Activated naive CD8-positive, alpha-beta T cell treated with anti-CD3 and anti-CD28 coated beads, Interleukin-2, amount 50 U/mL, for 24 hours (primary cell): ENCODE measurements at places on chromosomes 5 and 9.

DNA sequence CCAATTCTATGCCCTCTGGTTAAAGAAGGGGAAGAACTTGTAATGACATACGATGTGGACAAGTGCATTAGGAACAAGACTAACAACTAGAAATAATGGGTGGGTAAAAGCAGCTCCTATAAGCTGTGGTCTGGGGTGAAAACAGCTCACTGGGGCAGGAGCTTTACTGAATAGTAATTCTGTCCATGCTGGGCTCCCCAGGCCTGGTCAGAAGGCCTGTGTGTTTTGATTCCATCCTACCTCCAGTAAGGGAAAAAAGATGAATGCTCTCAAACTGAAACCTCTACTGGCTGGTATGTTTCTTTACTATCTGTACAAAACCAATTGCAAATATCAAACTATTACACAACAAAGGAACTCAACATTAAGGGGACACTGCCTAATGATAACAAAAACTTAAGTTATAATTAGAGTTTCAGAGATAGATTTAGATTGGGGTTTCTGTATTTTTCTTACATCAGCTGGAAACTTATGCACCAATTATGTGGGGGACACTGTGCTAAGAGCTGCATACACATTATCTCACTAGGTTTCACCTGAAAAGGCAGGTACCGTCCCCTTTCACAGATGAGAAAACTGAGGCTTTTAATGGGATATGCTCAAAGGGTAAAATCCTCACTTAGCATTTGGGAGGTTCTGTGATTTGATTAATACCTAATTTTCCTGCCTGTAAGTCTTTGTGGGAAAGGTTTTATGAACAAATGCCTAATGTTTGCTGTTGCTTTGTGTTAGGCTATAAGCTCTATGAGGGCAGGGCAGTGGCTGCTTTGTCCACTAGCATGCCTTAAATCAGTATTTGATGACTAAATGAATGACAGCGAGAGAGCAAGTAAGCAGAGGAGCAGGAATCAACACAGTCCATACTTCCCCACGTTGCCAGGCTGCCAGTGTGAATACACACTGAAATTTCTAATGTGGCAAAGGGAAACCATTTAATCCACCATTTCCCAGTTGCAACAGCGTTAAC is 53.6 kb downstream of the ELL2 start:
- DNase-seq = no peak

GRCh38 chr5:178751286-178751685 is 20.8 kb upstream of the ZNF354A start:
- DNase-seq = no peak

GRCh38 chr5:137040024-137040423 is 459.1 kb downstream of the SPOCK1 start:
- no peak for DNase-seq

DNA sequence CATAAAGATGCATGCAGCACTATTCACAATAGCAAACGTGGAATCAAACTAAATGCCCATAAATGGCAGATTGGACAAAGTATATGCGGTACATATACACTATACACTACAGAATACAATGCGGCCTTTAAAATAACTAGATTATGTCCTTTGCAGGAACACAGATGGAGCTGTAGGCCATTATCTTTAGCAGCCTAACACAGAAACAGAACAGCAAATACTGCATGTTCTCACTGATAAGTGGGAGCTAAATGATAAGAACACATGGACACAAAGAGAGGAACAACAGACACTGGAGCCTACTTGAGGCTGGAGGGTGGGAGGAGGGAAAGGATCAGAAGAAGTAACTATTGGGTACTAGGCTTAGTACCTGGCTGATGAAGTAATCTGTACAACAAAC is 758.2 kb downstream of the TLE1 start:
- DNase-seq = no peak

- DNase-seq = peak; percentile 22
These were observed 54.9 kb downstream of the NDST1 start for GRCh38 chr5:150562832-150563231.

DNA sequence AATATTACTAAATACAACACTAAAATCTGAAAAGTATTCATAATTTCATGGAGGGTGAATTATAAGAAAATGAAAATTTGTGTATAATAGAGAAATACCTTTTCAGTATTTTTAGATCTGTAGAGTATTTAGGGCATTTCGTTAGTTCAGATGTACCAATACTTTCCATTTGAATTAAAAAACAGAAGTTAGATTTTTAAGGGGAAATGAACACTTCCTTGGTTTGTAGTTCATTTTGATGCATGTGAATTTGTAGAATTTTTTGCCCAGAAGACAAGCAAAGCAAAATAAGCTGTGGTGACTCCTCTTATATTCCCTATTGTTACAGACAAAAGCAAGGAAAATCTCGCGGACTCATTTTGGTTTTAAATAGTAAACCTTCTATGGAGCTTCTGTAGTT is 209.0 kb upstream of the RPS23 start:
- DNase-seq = no peak

DNA sequence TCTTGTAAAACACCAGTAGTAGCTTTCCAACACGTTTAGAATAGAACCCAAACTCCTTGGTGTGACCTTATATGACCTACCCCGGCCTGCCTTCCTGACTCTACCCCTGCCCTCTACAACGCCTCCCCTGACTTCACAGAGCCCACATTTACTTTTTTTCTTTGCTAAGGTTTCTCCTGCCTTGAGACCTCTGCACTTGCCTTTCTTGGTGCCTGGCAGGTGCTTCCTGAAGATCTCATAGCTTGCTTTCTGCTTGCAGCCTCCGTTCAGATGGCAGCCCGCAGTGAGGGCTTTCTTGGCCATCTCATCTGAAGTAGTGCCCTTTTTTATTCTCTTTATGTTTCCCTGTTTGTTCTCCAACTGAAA is 24.3 kb downstream of the NUP214 start:
- DNase-seq = no peak

- no peak for DNase-seq
These were observed 35.2 kb downstream of the ZNF366 start for GRCh38 chr5:72472031-72472430.

DNA sequence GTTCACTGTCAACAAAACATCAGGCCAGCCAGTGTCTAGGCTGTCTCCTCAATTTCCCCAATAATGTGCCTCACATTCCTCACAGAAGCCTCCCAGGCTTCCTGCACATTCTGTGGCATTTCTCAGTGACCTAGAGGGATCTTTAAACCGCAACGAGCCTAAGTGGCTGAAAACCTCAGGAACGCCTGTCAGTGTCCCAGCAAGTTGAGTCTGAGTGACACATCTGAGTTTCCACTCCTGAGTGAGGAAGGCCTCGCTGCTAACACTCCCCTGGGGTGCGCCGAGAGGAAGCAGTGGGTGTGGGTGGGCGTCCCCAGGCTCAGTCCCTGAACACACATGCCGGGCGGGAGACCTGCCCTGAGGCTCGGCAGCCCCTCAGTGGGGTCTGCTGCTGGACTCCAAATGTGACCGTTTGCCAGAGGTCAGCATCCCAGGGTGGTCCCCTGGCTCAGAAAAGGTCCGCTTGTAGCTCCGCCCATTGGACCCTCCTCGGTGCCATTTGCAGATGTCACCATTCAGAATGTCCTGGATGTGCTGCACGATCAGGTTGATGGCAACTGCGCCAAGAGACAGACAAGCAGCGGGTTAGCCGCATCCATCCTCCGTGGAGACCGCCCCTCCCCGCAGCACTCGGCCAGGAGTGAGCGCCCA is 6.3 kb downstream of the UCK1 start:
- no peak for DNase-seq

GRCh38 chr5:59656351-59657254 is 236.9 kb downstream of the PDE4D start:
- no peak for DNase-seq

DNA sequence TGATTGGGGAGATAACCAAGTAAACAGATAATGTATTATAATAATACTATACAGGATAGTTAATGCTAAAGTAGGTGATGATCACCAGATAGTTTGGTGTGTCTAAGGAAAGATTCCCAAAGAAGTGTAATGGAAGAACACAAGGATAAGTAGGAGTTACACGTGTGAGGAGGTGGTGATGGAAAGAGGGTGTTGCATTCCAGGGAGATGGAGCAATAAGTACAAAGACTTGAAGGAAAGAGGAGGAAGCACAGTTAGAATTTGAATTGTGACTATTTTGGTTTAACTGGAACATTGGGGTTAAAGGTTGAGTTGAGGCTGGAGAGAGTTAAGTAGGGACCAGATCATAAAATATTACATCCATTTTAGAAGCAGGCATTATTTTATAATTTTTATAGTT is 76.9 kb downstream of the IPO11 start:
- no peak for DNase-seq

GRCh38 chr5:44361342-44362001 is 27.7 kb downstream of the FGF10 start:
- DNase-seq = no peak

GRCh38 chr5:145979270-145980223 is 43.2 kb downstream of the SH3RF2 start:
- no peak for DNase-seq

DNA sequence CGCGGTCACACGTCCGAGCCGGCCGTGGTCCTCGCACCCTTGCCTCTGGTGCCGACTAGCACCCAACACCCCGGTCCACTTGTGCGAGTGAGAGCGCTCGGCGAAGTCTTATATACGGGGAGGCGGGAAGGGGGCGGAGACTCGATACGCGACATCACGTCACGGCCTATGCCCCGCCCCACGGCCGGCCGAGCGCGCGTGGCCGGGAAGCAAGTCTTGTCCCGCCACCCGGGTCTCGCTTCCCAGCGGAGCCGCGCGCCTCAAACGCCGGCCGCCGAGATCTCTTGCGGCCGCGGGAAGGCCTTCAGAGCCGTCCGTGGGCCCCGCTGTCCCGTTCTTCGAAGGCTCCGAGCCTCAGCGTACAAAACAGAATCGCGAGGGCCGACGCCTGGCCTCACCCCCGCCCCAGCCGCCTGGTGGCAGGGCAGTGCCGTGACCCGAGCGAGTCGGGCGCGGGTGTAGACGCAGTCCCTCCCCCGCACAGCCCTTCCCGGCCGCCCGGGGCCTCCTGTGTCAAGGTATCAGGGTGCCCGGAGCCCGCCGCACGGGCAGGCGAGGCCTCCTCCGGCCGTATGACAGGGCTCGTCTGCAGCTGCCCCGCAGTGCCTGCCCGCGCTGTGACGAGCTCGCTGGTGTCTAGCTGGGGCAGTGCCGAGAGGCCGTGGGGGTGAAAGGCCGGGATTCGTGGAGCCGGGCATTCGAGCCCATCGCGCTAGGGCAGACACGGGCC is at the start of gene PLK2:
TSS of gene PLK2 (minus strand) at position 85 of the 730 bp plus-strand sequence. CDS start 127 bp downstream, outside the sequence.
- peak; percentile 84 for DNase-seq

DNA sequence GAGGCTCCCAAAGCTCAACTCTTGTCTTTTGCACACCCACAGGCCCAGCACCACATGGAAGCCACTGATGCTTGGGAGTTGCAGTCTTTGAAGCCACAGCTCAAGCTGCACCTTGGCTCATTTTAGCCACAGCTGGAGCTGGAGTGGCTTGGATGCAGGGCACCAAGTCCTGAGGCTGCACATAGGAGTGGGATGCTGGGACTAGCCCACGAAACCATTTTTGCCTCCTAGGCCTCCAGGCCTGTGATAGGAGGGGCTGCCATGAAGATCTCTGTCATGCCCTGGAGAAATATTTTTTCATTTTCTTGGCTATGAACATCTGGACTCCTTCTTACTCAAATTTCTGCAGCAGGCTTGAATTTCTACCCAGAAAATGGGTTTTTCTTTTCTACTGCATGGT is 438.5 kb upstream of the TNC start:
- no peak for DNase-seq

DNA sequence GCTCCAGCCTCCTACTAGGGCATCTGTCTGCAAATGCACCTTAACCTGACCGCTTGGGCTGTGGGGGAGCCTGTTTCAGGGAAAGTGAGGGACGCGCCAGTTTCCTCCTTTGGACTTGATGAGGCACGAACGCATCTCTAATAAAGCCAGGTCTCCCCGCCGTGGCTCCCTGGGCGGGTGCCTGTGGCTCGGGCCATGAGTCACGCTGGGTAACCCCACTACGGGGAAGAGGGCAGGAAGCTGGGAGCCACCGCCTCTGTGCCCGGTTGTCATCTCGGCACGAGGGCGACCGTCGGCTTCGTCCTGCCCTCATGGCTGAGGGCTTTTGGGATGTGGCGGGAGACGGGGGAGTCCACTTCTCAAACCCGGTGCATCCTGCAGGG is 12.1 kb downstream of the NOTCH1 start:
- peak; percentile 83 for DNase-seq

DNA sequence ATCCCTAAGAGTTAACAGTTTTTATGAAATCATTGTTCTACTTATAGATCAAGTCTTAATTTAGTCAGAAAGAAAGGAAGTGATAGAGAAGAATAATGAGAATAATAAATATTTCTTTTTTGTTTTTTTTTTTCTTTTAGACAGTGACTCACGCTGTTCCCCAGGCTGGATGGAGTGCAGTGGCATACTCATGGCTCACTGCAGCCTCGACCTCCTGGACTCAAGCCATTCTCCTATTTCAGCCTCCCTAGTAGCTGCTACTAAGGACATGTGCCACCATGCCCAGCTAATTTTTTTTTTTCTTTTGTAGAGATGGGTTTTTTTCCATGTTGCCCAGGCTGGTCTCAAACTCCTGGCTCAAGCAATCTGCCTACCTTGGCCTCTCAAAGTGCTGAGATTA is 11.0 kb downstream of the IFNA21 start:
- DNase-seq = no peak

GRCh38 chr5:6261668-6262067 is 116.7 kb downstream of the MED10 start:
- no peak for DNase-seq

DNA sequence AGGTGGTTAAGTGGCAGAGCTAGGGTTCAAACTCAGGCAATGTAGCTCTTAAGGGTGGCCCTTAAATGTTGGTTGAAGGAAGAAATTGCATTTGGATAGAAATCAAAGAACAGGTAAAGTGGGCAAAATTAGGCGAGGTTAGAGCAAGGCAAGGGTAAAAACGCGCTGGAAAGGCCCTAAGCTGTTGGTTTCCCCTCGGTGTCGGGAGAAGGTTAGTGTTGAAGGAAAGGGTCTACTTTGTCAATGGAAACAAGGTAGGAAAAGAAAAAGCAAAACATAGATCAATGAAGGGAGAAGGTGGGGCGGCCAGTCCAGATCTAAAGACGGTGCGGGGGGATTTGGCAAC is 431 bp downstream of the FASTKD3 start:
- no peak for DNase-seq

GRCh38 chr5:43309637-43310036 is 3.6 kb downstream of the HMGCS1 start:
- no peak for DNase-seq

GRCh38 chr5:74079971-74080556 is 454.1 kb downstream of the ARHGEF28 start:
- no peak for DNase-seq

- DNase-seq = no peak
These were observed 63.3 kb upstream of the SMC5 start for GRCh38 chr9:70195456-70195855.

GRCh38 chr5:74336297-74336696 is 304.2 kb downstream of the ENC1 start:
- no peak for DNase-seq

GRCh38 chr9:128841694-128842492 is 12.3 kb upstream of the SPOUT1 start:
- DNase-seq = no peak
